ENCODE measurements at places on chromosomes 1 and 21.

DNA sequence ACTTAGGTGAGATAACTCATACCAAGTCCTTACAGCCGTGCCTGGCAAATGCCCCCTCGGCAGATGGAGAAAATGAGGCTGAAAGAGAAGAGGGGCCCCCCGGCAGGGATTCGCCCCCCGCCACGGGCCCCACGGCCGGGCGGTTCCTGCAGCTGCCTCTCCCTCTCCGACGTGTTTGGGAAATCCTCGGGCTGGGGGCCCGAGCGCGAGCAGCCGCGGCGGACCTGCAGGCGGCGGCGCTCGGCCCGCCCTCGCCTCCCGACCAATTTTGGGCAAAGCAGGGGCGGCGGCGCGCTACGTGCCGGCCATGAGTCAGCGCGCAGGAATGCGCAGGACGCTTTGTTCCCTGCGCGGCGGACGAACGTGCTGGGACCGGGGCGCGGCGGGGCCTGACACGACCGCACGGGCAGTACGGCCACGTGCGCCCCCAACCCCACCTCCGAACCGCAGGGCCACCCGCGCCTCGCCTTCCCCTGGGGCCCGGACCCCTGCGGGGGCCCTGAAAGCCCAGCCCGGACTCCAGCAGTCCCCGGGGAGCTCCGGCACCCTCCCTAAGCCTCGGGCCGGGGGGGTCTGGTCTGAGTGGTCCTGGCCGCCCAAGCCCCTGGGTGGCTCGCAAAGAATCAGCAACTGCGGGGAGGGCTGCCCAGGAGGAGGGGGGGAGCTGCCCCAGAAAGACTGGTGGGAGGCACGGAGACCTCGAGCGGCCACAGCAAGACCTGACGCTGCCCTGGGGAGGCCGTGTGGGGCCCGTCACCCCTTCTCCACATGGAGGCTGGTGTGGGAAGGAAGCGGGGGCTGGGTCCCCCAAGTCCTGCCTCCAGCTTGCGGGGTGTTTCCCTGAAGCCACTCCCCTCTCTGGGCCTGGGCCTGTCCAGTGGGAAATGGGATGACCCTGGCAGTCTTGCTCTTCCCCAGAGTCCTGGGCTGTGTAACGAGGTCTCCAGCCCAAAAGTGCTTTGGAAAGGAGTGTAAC is 11.9 kb upstream of the EDN2 start:
- no peak for DNase-seq

- no peak for DNase-seq
These were observed 62.1 kb upstream of the ZNF326 start for GRCh38 chr1:89932598-89933364.

- no peak for DNase-seq
These were observed 314.9 kb downstream of the KIF26B start for GRCh38 chr1:245469734-245470133.

- peak; percentile 15 for DNase-seq
These were observed 16.1 kb downstream of the FASLG start for GRCh38 chr1:172674831-172675613.

GRCh38 chr1:162381941-162382750 is 618 bp downstream of the C1orf226 start:
- no peak for DNase-seq

GRCh38 chr1:18134324-18135046 is 26.9 kb downstream of the IGSF21 start:
- DNase-seq, result no peak

- DNase-seq, result no peak
These were observed 63.1 kb downstream of the TOR1AIP2 start for GRCh38 chr1:179814546-179814838.

DNA sequence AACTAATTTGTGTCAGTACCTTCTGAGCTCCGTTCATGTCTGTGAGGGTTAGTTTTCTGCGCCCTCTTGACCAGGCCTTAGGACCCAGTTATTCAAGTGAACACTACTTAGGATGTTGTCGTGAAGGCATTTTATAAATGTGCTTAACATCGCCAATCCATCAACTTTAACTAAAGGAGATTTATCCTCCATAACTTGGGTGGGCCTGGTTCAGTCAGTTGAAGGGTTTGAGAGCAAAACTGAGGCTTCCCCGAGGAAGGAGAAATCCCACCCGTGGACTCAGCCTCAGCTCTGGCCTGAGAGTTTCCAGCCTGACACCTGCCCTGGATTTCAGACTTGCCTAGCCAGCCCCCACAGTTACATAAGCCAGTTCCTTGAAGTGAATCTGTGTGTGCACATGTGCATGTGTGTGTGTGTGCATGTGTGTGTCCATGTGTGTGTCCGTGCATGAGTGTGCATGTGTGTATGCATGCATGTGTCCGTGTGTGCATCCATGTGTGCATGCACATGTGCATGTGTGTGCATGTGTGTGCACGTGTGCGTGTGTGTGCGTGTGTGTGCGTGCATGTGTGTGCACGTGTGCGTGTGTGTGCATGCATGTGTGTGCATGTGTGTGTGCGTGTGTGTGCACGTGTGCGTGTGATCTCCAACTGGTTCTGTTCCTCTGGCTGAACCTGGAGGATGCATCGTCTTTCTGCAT is 62.1 kb upstream of the PDE9A start:
- no peak for DNase-seq

DNA sequence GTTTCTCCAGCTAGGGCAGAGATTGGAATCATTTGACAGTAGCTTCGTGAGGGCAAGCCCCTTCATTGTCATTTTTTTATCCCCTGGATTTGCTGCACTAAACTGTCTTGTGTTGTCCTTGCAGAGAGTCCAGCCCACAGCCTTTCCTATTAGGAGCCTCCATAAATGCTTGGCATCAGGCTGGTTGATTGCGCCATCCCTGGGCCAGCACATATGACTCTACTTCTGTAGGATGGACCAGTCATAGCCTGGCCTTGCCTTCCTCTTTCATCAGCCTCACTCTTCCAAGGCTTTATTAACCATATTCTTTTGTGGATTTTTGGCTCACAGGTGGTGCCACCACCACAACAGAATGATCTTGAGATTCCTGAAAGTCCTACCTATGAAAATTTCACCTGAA is 31.4 kb downstream of the LY9 start:
- DNase-seq, result no peak

DNA sequence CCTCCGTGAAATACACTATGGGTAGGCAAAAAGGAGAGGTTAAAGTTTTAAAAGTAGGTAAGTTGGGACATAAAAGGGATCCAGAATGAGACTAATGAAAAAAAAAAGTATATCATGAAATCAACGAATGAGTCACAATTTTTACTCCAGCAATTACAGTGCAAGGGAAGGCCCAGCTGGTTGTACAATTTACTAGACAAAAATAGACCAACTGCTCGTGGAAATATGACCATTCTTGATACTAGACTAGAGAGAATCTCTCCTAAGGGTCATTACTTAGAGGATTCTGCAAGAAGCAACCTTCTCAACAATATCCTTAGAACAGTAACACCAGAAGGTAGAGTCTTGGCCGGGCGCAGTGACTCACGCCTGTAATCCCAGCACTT is 55.1 kb upstream of the EFHD2 start:
- no peak for DNase-seq

DNA sequence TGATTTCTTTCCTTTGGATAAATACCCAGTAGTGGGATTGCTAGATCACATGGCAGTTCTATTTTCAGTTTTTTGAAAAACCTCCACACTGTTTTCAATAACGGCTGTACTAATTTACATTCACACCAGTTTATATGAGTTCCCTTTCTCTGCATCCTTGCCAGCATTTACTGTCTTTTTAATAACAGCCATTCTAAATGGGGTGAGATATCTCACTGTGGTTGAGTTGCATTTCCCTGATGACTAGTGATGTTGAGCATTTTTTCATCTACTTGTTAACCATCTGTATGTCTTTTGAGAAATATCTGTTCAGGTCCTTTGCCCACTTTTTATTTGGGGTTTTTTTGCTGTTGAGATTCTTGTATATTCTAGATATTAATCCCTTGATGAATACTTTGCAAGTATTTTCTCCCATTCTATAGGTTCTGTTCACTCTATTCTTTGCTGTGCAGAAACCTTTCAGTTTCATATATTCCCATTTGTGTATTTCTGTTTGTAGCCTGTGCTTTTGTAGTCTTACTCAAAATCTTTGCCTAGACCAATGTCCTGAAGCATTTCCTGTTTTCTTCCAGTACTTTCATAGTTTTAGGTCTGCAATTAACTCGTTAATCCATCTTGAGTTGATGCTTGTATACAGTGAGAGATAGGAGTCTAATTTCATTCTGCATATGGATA is 7.3 kb downstream of the HENMT1 start:
- DNase-seq, result no peak

DNA sequence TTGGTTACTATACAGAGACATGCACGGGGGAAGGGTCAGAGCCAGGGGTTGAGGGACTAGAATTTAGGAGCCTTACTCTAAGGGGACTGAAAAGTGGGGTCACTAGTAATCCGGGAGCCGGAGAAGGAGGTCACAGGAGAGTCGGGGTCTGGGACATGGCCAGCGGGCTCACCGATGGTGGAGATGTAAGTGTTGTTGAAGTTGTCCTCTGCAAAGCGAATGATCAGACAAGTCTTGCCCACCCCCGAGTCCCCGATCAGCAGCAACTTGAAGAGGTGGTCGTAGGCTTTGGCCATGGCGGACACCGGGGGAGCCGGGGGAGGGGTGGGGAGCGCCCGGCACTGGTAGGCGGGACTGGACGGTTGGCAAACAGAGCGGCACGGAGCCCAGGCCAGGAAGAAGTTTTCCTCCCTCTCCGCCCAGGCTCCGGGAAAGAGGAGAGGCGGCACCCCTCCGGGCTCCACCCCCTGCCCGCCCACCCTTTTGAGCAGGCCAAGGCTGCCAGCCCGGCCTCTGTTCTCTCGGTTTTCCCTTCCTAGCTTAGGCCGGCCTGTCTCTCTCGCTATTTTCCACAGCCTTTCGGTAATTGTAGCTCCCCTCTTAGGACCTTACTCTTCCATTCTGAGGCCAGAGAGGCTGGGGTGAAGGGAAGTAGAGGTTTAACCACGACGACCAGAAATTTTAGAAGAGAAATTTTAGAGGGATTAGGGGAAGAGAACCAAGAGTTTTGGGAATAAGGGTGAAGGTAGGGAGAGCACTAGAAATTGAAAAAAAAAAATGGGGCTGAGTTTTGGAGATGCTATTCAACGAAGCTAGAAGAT is at the start of gene RAB13:
Gene RAB13 (minus strand): TSS at position 399 of the 821 bp plus-strand sequence. CDS start 103 bp downstream, at position 296.
- DNase-seq, result peak; percentile 60

GRCh38 chr1:215269955-215270354 is 187.4 kb downstream of the KCNK2 start:
- no peak for DNase-seq

- no peak for DNase-seq
These were observed 24.8 kb downstream of the GRIK3 start for GRCh38 chr1:37009521-37009920.

GRCh38 chr1:43774359-43774758 is 67.0 kb downstream of the ST3GAL3 start:
- DNase-seq, result no peak

DNA sequence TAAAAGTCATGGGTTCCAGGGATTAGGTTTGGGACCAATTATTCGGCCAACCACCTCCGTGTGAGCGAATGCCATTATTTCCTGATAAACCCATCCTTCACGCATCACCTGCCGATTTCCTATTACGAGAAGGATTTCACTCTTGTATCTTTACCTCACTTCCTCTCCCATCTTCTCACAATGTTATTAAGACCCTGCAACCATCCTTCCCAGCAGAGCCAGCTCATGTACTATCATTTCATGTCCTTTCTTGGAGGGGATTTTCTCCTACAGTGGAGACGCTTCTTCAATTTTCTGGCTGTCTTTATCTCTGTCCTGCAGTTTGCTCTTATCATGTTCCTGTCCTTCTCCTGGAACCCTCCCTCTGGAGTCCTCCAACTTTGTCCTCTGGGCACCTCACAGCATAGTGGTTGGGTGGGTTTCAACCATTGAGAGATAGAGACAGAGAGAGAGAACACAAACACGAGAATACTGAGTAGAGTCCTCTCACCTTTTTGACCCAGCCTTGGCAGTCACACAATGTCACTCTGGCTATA is 192.2 kb downstream of the DYRK1A start:
- no peak for DNase-seq

DNA sequence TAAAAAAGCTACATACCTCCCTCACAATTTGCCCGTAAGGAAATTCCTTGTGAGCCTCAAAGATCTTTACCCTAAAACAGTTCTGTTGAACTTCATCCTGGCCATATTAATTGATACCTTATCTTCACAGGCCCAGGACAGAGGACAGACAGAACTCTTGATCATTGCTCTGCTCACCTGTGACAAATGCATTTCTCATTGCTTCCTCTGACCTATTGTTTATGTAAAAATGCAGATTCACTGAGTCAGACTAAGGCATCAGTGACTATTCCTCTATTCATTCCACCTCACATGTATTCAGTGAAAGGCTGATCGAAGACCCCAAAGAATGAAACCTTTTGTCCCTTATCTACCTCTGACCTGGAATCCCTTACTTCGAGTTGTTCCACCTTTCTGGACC is 61.0 kb downstream of the BACH1 start:
- DNase-seq, result no peak

DNA sequence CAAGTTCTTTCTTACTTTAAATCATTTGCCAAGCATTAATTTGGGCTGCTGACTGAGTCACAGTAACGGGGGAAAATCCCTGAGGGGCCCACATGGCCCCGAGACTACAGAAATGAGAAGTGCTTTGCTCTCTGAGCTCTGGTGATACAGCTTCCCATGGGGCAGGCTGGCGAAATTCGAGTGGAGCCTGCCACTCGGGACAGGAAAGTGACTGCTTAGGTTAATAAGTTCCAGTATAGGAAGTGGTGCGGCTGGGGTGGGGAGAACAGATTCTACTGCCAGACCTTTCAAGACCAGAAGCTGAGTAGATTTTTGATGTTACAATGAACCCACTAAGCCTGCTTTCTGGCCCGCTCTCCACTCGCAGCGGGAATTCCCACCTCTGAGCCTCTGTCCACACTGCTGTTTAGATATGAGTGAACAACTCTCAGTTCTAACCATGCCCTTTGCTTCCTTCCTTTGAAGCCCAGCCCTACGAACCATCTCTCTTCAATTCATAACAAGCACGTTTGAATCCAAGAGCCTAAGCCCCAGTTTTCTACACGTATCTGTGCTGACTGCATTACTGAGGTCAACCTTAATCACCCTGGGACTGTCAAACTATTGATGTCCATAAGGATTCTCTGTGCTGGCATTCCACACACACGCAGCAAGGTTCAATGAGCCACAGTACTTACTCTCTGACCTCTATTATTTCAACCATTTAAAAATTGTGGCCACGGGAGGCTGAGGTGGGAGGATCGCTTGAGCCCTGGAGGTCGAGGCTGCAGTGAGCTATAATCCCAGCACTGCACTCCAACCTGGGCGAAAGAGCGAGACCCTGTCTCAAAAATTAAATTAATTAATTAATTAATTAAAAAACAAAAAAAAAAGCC is 9.6 kb downstream of the ZBTB17 start:
- DNase-seq, result no peak

Measured in urinary bladder (tissue), 4 donors.